Neural crest cell (in vitro differentiated cells): ENCODE measurements at places on chromosomes 3 and 15.

DNA sequence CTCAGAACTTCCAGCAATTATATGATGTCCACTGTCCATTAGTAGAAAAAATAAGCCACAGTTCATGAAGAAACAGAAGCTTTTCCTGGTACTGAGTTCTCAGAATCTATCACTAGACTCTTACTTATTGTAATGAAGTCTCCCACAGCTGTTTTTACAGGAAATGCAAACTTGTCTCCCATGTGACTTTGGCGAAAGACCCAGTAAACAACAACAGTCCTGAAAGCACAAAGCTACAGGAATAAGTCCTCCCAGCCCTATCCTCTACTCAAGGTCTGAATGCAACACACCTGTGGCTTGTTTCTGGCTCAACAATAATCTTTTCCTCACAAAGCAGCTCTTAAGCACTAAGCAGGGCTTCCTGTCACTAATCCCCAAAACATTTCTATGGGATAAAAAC, 55.9 kb downstream of the EOMES start:
- no peak for DNase-seq

- no peak for DNase-seq
Observed at GRCh38 chr3:197511853-197512635, 43.7 kb downstream of the BDH1 start.

DNA sequence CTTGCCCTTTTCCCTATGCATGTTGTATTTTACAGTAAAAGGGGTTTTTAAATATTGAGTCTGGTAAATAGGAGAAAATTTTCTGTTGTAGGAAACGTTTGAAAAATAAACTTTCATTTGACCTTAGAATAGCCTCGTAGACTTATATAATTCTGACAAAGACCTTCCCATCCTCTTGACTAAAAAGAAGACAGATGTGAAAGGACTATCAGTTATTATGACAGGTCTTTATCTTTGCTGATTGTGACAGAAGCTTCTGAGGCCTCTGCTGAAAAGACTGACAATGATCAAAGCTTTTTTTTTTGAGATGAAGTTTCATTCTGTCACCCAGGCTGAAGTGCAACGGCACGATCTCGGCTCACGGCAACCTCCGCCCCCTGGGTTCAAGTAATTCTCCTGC, 24.2 kb downstream of the C2CD4A start:
- no peak for DNase-seq

- no peak for DNase-seq
Observed at GRCh38 chr3:143307613-143308183, 188.1 kb downstream of the CHST2 start.

GRCh38 chr3:50122661-50123391, 32.3 kb upstream of the SEMA3F start:
- DNase-seq, result no peak

DNA sequence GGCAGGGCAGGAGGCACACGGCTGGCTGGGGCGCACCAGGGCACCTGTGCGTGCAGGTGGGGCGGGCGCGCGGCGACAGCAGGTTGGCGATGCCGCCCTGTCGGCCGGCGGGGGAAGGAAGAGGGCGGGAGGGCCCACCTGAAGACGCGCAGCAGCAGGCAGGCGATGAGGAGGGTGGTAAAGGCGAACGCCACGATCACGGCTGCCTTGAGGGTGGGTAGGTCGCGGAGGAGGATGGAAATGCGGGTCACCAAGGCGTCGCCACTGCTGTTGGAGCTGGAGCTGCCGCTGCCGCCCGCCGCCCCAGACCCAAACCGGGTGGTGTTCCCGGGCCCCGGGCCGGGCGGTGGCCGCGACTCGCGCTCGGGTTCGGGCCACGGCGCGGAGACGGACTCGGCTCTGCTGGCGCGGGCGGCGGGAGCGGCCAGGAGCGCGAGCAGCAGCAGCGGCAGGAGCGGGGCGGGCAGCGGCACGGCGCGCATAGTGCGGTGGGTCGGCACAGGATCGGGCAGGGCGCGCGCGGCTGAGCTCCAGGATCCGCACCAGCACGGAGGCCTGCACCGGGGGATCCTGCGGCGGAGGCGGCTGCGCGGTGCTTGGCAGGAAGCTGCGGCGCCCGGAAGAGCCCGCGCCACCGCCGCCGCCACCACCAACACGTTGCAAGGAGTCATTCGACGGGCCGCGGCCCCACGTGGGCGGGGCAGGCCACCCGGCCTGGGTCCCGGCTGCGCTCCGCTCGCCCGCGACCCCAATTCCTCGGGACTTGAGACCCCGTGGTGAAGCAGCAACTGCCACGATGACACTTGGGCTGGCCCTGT, at the start of gene FAM174B:
Gene FAM174B (minus strand): TSS at position 598 of the 818 bp plus-strand sequence.
- peak; percentile 52 for DNase-seq

- DNase-seq, result no peak
Observed at GRCh38 chr3:45642731-45643152, 46.5 kb upstream of the SACM1L start.

GRCh38 chr15:61157933-61158332, 71.2 kb downstream of the RORA start:
- DNase-seq, result no peak

DNA sequence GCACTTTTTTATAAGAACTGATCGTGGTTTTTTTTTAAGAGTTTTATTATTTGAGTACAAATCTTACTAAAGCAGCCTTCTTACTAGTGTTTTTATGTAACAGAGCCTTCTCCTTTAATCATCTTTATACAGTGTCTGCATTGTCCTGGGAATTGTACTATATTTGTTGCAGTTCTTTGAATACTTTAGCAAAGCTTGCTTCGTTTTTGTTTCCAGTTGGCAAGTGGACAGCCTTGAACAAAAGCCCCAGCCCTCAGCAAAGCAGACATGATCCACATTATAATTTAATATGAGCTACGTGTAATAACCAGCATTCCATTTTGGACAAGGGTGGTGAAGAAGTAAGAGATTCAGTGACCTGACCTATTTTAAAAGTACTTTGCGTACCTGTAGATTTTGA, 112.2 kb upstream of the FLNB start:
- DNase-seq, result no peak

DNA sequence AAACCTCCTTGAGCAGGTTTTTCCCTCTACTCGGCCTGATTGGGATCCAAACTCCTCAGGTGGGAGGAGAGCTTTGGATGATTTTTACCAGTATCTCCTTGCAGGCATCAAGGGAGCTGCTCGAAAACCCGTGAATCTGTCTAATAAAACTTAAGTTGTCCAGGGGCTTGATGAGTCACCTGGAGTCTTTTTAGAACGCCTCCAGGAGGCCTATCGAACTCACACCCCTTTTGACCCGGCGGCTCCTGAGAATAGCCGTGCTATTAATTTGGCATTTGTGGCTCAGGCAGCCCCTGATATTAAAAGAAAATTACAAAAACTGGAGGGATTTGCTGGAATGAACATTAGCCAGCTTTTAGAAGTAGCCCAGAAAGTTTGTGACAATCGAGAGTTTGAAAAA, 41.6 kb downstream of the ZBTB11 start:
- no peak for DNase-seq

GRCh38 chr3:17491601-17492000, 250.8 kb downstream of the TBC1D5 start:
- no peak for DNase-seq

DNA sequence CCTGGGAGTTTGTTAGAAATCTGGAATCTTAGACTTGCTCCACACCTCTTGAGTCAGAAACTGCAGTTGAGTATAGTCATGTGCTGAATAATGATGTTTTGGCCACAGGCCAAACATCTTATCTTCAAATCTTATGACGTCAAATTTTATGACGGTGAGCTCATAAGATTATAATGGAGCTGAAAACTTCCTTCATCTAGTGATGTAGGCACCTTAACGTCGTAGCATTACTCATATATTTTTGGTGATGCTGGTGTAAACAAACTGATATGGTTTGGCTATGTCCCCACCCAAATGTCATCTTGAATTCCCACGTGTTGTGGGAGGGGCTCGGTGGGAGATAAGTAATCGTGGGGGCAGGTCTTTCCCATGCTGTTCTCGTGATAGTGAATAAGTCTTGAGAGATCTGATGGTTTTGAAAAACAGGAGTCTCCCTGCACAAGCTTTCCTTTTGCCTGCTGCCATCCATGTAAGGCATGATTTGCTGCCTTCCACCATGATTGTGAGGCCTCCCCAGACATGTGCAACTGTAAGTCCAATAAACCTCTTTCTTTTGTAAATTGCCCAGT, 268.0 kb upstream of the PROK2 start:
- no peak for DNase-seq

DNA sequence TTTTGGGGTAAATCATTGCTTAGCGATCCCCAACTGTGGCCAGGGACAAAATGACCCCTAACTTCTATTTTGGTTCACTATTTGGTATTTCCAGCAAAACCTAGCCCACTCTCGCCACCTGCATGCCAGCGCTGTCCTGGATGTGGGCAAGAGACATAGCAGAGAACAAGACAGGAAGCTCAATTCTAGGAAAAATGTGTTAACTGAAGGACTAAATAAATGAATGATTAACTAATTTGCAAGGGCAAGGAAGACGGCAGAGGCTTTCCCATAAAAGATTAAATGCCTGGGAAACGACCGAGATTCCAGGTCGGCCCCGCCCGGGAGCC, 408 bp downstream of the NICN1 start:
- DNase-seq, result no peak

DNA sequence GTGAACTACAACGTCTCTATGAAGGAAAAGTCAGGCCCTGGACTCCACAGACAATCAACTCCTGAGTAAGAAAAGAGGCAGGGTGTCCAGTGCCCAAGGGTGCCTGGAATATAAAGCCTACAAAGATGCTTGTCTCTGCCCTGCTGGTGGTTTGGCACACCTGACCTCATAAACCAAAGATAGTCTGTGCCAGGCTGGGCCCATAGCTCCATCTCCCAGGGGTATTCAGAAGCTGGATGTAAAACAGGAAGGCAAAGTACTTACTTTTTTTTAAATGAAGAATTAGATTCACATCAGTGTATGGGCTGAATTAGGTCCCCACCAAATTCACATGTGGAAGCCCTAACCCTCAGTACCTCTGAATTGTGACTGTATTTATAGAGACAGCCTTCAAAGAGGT, 66.6 kb upstream of the HERC1 start:
- no peak for DNase-seq

GRCh38 chr3:97029972-97030371, 215.6 kb downstream of the EPHA6 start:
- no peak for DNase-seq

- DNase-seq, result no peak
Observed at GRCh38 chr3:64306745-64307144, 81.5 kb upstream of the PRICKLE2 start.

- DNase-seq, result no peak
Observed at GRCh38 chr3:155663467-155664212, 81.2 kb downstream of the PLCH1 start.

DNA sequence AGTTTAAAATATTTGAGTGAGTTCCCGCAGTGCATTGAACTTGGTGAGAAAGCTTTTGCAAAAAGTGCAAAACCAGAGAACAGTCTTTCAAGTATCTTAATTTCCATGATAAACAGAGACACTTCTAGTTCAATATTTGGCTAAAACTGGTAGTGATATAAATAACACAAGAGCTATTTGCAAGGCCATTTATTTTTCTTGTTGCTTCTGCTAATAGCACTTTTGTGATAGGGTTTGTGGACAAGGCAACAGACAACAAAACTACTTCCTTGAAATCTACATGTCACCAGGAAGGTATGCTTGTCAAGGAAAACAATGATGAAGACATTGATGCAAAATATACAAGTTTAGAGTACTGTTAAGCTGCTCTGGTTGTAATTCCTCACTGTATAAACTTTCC, 1225.1 kb downstream of the OTOL1 start:
- no peak for DNase-seq

DNA sequence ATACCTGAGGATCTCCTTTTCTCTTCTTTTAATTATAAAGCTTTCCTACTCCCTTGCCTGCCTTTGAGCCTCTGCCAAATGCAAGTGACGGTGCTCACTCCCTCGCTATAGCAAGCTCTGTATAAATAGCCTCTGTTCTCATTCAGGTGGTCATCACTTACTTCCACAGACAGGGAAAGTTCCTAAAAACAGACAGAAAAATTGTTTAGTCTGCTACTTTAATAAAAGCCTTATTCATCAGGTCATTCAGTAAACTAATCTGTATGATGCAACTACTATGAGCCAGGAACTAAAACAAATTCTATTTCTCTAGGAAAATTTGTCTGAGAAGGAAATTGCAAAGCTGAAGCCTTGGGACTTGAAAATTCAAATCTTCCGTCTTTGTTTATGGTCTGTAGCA, 10.2 kb upstream of the DLG1 start:
- no peak for DNase-seq
